ENCODE measurements at places on chromosomes 7 and 10.

DNA sequence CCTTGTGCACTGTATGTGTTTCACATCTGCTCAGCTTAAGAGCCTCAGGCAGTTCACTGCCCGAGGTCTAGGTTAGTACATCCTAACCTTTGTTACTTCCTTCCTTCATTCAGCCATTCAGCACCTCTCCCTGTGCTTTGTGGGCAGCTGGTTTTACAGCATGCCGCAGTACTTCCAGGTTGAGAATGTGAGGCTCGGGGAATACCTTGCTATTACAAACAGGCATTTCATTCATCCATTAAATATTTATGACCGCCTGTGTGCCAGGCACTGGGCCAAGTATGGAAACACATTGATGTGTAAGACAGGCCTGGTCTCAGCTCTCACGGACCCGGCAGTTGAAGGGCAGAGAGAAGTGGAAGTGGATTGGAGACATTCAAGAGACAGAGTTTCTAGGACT, 82.4 kb downstream of the SHH start:
- DNase-seq: no peak

DNA sequence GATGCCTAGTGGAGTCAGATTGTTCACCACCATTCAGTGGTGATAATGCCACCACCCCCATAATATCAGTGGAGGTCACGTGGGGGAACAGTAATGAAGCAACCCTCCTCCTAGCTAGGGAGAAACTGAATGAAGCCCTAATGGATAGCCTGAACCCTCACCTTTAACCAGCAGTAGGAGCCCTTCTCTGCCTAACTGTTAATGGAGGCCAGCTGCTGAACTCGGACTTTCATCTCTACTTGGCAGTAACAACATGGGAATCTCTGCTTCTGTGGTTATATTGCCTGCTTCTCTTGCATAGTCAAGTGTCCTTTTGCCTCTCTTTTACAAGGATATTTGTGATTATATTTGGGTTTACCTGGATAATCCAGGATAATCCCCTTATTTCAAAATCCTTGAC, 1097.9 kb downstream of the REEP3 start:
- DNase-seq: no peak

DNA sequence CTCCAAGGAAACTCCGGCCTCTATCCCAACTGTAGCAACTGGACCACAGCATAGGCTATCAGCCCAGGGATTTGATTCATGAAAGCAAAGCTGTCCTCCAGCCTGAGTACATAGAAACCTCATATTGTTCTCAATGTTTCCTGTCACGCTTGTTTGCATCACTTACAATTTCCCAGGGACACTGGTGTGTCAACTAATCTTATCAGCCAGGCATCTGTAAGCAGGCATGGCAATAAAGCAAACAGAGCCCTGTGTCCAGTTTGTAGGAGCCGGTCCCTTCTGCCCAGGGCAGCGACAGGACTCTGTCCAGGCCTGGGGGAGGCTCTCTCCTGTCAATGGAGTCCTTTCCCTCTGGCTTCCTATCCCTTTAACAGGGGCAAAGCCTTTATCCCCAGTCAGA, 23.0 kb upstream of the CDHR3 start:
- no peak for DNase-seq

DNA sequence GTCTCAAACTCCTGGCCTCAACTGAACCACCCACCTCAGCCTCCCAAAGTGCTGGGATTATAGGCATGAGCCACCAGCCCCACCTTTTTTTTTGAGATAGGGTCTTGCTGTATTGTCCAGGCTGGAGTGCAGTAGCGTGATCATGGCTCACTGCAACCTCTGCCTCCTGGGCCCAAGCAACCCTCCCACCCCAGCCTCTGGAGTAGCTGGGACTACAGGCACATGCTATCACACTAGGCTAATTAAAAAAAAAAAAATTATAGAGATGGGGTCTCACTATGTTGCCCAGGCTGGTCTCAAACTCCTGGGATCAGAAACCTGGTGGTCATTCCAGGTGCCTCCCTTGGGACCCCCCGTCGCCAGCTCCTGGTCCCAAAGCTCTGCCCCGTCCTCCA, 25.0 kb downstream of the GTF2IRD1 start:
- no peak for DNase-seq

DNA sequence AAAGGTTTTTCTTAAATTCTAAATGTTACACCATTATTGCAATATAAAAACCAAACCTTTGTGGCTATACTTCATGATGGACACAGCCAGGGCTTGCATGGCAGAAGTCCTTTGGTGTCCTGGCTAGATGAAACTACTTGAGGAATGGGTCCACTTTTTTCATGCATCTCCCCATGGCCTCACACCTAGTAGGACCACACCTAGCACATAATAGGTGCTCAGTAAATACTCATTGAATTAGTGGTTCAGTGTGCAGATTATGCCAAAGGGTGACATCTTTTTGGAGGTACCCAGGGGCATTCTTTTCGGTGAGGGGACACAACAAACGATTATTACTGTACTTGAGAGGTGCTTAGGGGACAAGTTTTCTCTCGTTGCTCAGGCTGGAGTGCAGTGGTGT, 20.7 kb upstream of the SRGN start:
- DNase-seq: no peak

DNA sequence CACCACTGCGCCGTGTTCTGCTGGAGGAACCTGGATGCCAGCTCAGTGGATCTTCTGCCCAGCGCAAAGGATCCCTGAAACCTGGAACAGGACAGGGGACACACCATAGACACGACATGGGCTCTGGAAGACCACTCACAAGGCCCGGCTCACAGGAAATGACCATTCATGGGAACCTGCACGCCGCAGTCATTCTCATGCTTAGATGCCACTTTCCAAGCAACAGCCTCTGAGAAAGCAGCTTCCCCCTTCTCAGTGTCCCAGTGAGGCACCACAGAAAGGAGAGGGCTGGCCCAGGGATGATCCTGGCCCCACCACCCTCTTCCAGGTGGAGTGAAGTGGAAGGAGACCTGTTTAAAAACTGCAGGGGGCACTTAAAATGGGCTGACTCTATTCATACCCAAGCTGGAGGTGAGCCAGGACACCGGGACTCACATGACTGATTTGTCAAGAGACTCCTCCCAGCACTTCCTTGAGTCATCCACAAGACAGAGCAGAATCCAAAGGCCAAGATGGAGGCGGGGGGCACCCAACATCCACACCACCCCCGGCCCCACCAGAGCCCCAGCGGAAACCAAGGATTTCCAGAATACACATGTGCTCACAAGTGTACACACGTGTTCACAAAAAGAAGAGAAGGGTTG, 11.2 kb downstream of the CTBP2 start:
- peak; percentile 65 for DNase-seq

DNA sequence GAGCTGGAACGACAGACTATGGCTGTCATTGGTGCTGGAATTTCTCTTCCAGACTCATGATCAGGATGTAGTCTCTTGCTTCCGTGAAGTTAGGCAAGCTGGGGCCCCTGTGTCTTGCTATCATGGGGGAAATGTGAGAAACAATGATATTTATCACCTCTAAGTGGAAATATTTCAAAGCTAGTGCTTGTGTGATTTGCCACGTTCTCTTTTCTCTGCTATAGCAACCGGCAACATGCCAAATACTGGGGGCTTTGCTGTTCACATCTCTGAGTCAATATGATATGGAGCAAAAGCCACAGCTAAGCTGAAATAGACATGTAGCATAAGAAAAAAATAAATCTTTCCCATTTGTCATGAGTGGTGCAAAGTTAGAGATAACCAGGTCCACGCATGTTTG, 668.2 kb upstream of the IGFBP3 start:
- no peak for DNase-seq

DNA sequence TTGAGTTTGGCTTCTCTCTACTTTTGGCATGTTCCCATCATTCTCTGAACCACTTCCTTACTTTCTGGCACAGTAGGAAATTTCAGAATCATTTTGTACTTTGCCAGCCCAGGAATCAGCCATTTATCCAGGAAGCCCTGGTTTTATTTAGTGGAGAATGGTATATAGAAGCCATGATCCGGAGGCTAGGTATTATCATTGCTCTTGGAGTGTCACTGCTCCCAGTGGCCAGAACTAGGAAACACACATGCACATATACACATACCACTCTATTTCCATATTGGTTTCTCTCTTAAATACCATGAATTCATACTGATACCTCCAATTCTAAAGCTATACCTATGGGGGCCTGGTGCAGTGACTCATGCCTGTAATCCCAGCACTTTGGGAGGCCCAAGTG, 36.3 kb downstream of the SUFU start:
- peak; percentile 17 for DNase-seq

DNA sequence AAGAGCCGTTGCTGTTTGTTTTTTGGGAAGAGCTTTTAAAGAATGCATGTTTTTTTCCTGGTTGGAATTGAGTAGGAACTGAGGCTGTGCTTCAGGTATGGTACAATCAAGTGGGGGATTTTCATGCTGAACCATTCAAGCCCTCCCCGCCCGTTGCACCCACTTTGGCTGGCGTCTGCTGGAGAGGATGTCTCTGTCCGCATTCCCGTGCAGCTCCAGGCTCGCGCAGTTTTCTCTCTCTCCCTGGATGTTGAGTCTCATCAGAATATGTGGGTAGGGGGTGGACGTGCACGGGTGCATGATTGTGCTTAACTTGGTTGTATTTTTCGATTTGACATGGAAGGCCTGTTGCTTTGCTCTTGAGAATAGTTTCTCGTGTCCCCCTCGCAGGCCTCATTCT, 31.6 kb downstream of the PFKFB3 start:
- no peak for DNase-seq

GRCh38 chr10:1243486-1244234, 187.5 kb downstream of the WDR37 start:
- no peak for DNase-seq

DNA sequence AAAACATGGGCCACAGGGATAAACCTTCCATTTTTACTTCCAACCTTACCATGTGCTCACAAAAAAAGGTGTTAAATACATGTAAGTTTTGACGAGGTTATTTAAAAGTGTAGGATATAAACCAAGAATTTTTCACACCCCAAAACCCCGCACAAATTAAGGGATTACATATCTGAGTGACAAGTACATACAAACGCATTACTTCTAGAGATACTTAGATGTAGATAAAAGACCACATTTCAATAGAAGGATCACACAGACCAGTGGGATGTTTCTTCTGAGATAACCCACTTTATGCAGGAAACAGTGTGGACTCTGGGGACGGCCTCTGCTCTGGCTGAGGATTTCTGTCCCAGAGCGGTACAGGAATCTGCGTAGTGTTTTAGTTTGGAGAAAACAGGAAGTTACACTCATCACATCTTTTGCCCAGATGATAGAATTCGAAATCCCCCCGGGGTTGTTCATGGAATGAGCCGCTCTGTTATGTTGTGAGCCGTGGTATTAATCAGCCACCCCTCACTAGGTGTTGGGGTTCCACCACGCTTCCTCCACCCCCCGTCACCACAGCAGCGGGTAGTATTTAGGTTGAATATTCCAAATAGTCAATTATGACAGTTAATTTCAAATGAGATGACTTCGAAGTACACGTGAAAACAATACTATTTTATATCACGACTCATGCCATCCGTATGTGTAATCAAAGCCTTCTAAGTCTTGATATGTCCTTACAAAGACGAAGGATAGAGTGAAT, 1.3 kb upstream of the CUL1 start:
- DNase-seq: peak; percentile 47

GRCh38 chr7:106062006-106062405, 50.1 kb downstream of the SYPL1 start:
- no peak for DNase-seq

- peak; percentile 64 for DNase-seq
These were observed 40.4 kb upstream of the BPGM start for GRCh38 chr7:134605978-134606923.

DNA sequence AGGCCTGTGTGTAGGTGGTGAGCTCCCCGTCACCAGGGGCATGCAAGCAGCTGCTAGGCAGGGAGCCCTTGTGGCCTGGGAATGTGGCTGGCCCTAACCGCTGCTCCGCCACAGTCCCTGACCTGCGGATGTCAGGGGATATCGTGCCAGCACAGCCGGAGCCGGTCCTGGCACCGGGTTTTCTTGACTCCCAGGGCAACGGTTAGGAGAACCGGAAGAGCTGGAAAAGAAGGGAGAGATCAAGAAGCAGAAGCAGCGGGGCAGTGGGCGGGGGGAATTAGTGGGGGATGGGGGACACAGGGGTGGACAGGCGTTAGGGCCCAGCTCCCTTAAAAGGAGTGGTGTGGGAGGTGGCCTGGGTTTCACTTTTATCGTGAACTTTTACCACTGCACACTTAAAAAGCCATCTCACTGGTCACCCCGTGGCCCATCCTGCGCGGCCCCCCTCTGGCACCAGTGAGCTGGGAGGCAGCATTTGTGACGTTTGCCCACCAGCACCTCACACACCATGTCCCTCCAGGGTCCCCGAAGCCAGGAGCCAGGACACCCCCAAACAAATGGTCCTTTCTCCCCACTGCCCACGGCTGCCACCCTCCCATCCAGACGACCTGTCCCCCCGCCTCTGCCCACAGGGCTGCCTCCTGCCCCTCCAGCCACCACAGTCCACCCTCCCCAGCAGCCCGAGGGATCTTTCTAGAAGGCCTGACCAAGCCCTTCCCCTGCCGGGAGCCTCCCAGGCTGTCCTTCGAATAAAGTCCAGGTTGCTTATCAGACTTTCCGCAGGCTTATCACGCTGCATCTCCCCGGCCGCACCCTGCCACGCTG, 1.8 kb upstream of the MICALL2 start:
- DNase-seq: peak; percentile 45

DNA sequence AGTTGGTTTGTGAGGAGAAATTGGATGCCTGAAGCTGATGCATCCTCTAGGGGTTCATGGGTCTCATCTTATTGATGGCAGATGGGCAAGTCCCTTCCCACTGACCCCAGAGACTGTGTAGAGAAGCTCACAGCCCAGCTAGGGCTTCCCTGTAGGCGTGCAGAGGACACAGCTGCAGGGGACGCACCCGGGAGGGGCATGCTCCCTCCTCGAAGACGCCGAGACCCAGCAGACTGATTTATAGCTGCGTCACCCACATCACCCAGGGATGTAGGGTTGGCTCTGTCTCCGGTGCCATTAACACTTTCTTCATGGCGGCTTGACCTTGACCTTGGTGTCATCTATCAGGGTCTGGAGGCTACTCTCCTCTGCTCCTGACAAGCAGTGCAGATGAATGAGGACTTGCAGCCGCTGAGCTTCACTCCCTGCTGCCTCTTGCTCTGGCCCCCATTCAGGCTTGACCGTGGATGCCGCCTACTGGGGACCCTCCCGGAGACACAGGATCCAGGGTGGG, 549.7 kb downstream of the TCERG1L start:
- no peak for DNase-seq

DNA sequence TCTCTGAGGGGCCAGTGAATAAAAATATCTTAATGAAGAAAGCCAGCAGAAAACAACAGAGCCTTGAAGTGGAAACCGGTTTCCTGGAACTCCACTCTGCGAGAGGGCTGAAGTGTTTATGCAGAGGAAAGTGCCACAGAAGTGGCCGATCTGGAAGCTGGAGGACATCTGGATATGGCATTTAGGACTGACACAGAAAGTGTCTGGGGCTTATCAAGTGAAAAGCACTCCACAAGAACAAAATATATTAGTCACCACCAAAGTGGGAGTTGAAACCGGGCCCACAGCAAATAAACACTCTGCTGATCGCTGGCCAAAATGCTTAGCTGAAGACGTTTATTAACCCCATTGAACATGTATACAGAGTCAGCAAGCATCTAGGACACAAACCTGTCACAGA, 7.8 kb downstream of the NOD1 start:
- DNase-seq: peak; percentile 64
